ENCODE measurements at places on chromosomes 7 and 10.

DNA sequence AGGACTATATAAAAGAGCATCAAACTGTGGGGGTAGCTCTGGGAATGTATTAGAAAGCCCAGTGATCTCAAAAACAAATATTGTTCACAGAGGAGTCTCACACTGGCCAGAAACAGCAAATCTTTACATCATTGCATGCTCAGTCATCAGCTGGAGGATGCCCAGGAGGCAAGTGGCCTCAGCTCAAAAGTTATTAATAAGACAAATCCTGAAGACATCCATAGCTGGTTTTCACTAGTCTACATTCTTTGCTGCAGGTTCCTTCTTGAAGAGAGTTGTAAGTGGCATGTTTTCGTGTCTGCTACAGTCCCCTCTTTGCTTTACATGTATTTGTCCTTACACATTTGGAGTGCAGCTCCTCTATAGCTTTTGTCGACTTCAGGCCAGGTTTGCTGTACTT is 8.6 kb upstream of the CCDC7 start:
- no peak for DNase-seq

GRCh38 chr7:139575338-139575680 is 51.8 kb downstream of the CLEC2L start:
- DNase-seq, result no peak

GRCh38 chr10:98384531-98385133 is 30.4 kb downstream of the PYROXD2 start:
- no peak for DNase-seq

DNA sequence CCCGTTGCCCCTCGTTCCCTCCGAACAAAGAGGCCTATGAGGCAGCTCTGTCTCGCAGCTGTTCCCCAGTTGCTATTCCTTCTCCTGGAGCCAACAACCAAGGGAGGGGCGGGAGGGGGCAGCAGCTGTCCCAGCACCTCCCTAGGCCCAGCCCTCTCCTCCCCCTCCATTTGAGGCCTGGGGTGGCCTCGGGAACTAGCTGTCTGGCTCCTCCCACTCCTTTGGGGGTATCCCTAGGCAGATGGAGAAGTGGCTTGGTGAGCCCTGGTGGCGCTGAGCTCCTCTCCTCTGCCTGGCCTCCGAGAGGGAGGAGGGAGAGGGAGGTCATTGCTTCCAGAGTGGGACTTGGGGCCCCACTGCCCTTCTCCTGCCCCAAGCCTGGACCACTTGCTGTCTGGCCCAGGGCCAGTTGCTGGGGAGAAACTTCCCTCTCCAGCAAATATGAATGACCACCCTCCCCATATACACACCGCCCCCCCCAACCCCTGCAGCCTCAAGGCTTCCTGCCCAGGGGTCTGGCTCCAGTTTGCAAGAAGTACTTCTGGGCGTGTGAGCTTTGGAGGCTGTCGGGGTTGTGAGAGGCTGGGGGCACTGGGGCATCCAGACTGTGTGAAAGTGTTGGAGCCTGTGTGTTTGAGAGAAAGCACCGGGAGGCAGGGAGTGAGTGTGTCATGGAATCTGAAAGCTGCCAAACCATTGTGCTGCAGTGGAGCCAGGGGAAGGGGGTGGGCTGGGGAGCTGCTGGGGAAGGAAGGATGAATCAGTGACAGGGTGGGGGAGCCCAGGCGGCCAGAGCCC is 3.1 kb downstream of the FLNC start:
- peak; percentile 75 for DNase-seq

GRCh38 chr10:58943256-58943890 is 233.1 kb upstream of the PHYHIPL start:
- no peak for DNase-seq

GRCh38 chr7:46449743-46450142 is 528.7 kb upstream of the IGFBP3 start:
- DNase-seq, result no peak

DNA sequence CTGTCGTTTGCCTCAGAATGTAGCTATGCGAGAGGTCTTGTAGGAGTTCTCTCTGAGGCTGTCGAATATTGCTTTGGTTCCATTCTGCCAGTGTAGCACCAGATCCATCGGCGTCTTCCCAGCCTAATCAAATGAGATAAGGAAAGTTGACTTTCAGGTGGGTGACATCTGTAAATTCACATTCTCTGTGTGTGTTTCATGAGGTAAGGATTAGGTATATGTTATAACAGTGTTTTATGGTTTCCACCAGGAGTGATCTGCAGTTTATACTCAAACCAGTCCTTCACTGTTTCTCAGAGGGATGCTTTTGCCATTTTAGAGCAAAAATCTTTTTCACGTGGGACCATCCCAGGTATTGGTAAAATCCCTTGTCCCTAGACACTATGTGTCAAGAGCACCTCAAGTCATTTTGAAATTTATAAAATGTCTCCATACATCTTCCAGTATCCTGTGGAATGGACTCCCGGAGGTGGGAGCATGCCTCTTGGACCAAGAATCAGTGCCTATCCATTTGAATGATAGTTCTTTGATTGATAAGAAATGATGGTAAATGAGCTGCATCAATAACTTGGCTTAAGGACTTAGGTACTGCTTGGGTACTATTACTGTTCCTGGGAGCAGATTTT is 7.9 kb downstream of the ANKRD1 start:
- no peak for DNase-seq

GRCh38 chr10:48907730-48908129 is 31.9 kb downstream of the LRRC18 start:
- no peak for DNase-seq

- no peak for DNase-seq
Observed at GRCh38 chr10:89668386-89669071, 23.5 kb upstream of the PANK1 start.

DNA sequence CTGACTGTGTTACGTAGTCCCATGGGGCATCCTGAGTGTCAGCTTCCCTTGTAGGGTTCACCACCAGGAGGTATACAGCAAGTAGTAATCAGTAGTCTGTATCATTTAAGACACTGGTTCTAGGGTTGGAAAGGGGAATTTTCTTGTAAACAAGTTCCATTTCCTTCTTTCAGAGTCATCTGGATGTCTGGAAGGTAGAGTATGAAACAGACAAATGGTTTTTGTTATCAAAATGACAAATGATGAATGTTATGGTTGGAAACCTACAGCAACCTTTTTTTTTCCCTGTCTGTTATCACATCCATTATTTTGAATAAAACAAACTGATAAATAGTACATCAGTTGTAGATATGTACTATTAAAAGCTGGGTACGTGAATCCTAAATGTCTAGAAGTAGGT is 19.1 kb downstream of the SEMA3A start:
- no peak for DNase-seq

DNA sequence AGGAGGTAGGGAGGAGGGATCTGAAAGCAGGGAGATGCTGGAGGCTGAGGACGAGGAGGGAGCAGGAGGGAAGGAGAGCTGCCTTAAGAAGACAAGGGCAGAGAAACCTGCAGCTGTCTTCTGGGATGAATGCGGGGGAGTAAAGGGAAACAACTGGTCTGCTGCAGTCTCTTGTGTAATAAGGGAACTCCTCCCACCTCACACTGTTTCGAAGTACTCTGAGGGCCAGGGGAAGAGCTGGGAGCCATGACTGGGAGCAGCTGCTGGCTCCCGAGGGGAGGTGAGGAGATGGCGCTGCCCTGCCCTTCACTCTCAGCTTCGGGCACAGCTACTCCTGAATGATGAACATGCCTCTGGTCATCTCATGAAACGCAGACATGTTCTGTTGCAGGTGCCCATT is 65.1 kb downstream of the CLEC2L start:
- DNase-seq, result peak; percentile 17

GRCh38 chr7:28069807-28070206 is 110.8 kb downstream of the JAZF1 start:
- no peak for DNase-seq

DNA sequence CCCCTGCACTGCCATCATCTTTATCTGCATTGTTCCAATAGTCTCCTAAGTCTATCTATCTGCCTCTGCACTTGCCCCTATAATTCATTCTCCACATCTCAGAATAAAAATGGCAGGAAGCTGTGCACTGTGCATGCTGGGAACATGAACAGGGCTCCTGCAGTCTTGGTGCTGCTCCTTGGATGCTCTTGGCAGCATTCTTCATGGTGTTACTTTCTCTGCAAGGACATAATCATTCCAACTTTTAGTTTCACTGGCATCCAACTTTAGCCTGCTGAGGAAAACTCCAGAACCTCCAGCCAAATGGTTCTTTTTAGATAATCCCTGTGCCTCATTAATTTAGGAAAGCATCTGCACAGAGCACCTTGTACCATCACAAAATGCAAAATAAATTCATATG is 208.3 kb downstream of the STK31 start:
- DNase-seq, result no peak

- no peak for DNase-seq
Observed at GRCh38 chr7:50610521-50611277, 45.5 kb upstream of the DDC start.

GRCh38 chr10:101060951-101061623 is 702 bp upstream of the KAZALD1 start:
- DNase-seq, result peak; percentile 67

GRCh38 chr7:54874804-54875203 is 115.8 kb upstream of the SEC61G start:
- DNase-seq, result no peak

DNA sequence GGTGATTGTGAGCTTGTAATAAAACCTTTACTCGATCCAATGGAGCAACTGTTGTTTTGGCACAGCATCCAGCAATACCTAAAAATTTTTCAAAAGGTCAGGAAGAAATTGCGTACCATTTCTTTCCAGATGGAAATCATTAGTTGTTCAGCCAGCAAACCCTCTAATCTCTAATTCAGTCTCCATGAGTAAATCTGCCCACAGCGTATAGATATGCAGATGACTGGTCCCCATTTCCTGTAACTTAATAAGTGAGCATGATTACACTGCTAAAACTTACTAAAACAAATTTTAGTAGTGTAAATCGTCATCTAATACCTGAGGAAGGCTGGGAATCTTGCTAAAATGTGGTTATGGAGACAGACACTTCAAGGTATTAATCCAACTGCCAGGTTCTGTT is 10.6 kb downstream of the SLC25A16 start:
- DNase-seq, result no peak

GRCh38 chr7:149462101-149462520 is 1.2 kb upstream of the ZNF777 start:
- no peak for DNase-seq

DNA sequence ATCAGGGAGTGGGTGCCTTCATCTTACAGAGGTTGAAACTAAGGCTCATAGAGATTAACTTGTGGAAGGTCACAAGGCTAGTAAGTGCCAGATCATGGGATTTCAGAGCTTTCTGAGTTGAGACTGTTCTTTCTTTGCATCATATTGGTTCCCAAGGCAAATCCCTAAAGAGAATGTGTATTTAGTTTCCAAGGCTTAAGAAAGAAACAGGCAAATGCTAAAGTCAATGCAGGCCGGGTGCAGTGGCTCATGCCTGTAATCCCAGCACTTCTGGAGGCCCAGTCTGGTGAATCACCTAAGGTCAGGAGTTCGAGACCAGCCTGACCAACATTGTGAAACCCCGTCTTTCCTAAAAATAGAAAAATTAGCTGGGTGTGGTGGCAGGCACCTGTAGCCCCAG is 19.8 kb downstream of the CDK1 start:
- DNase-seq, result no peak

DNA sequence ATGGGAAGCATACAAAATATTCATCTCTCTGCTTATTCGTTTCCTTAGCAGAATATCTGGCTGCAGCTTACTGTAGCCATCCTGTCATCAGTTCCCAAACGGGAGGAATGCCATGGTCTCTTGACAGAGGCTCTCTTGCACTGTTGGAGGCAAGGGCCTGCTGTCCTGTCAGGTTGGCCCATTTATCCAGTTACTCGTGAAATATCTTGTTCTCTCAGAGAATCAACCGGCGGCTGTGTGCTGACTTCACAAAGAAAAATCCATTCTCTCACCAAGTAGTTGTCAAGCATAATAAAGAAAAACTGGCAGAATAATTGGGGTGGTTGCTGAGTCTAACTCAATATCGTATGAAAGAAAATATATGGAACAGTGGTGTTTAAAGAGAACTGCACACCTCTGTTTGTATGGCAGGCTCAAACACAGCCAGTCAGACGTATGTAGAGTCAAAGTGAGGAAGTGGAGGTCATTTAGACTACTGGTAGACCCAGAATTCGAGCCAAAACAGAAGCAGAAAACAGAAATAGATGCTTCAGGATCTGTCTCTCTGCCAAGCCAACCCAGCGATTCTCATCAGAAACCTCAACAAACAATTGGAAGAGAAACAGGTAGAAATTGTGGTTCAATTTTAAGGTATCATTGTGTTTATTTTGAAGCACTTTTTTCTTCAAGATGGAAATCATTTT is 349.2 kb upstream of the PRKCQ start:
- no peak for DNase-seq

DNA sequence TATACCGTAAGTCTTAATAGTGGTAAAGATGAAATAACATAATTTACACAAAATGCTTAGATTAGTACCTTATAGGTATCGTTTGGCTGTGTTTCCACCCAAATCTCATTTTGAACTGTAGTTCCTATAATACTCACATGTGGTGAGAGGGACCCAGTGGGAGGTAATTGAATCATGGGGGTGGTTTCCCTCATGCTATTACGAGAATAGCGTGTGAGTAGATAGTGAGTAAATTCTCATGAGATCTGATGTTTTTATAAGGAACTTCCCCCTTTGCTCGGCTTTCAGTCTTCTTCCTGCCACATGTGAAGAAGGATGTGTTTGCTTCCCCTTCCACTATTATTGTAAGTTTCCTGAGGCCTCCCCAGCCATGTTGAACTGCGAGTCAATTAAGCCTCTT is 426.3 kb upstream of the POT1 start:
- peak; percentile 79 for DNase-seq

DNA sequence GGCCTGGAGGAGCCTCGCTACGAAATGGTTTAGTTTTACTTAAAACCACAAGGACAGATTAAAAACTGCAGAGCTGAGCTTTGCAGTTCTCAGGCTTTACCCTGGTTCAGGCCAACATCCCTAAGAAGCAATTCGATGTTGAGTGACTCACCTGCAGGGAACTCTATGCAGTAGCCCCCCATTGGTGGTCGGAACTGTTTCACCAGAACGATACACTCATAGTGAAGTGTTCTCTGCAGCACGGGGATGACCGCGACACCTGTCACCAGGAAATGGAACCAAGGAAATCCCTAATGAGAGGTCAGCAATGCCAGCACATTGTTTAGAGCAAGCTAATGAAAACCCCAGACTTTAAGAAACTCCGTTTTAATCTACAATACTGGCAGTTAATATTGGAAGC is 18.0 kb downstream of the NUDT5 start:
- no peak for DNase-seq

GRCh38 chr10:114375047-114375446 is 29.3 kb downstream of the AFAP1L2 start:
- DNase-seq, result no peak

GRCh38 chr10:66714741-66715140 is 211.1 kb upstream of the LRRTM3 start:
- no peak for DNase-seq

- DNase-seq, result no peak
Observed at GRCh38 chr7:71386152-71386785, 254.3 kb downstream of the GALNT17 start.
